Endothelial cell (in vitro differentiated cells): ENCODE measurements at places on chromosomes 6 and 20. TPM values are rescaled to one million over a fixed set of nuclear protein-coding genes. Genes with fewer than 3 reads are reported as not detected.

BPIFB4 gene
- total RNA-seq, result 2.1 TPM

- DNase-seq, result no peak
- no peak overlapping the region for H3K4me3 ChIP-seq
- peaks cover 4% of the 10 kb centered on the region for H3K27me3 ChIP-seq
- H3K36me3 ChIP-seq, result peaks cover 31% of the 10 kb centered on the region
- H3K4me1 ChIP-seq, result peaks cover 6% of the 10 kb centered on the region
- no peak overlapping the region for H3K27ac ChIP-seq
Observed at GRCh38 chr20:58705208-58705926, 12.8 kb downstream of the NPEPL1 start.

GRCh38 chr6:32255199-32256153 is 31.6 kb upstream of the NOTCH4 start:
- peaks cover 24% of the 10 kb centered on the region for H3K4me1 ChIP-seq
- H3K27ac ChIP-seq, result peak overlapping the region; percentile 96
- H3K4me3 ChIP-seq, result peak overlapping the region; percentile 16
- peaks cover 7% of the 10 kb centered on the region for H3K27me3 ChIP-seq
- DNase-seq, result peak; percentile 60

DNA sequence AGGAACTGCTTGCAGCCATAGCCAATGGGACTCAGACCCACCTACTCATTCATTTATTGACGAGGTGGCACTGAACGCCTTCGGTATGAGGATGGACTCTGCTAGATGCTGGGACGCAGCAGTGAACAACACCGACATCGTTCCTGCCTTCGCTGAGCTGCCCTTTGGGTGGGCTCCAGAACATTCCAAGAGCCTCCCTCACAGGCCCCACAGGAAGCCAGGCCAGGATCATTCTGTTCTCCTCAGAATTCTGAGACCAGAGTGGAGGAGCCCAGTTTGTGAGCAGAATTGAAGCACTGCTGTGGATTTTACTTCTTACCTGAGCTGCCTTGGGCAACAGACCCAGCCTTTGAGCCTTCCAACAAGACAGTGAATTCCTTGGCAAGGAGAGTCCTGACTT is 82.1 kb downstream of the KCNB1 start:
- no peak overlapping the region for H3K4me3 ChIP-seq
- no peaks in the 10 kb centered on the region for H3K36me3 ChIP-seq
- no peak for DNase-seq
- peaks cover 6% of the 10 kb centered on the region for H3K27me3 ChIP-seq
- H3K4me1 ChIP-seq, result peaks cover 18% of the 10 kb centered on the region

- no peak for DNase-seq
- no peaks in the 10 kb centered on the region for H3K4me1 ChIP-seq
- no peaks in the 10 kb centered on the region for H3K36me3 ChIP-seq
- H3K27ac ChIP-seq, result no peak overlapping the region
- H3K4me3 ChIP-seq, result no peak overlapping the region
Observed at GRCh38 chr6:22727710-22728109, 158.3 kb downstream of the HDGFL1 start.

C20orf144 gene
- not detected for total RNA-seq

- no peak overlapping the region for H3K4me3 ChIP-seq
- peaks cover 1% of the 10 kb centered on the region for H3K4me1 ChIP-seq
- no peak for DNase-seq
- peaks cover 2% of the 10 kb centered on the region for H3K27me3 ChIP-seq
- no peak overlapping the region for H3K27ac ChIP-seq
Observed at GRCh38 chr20:51702556-51702955, 65.6 kb downstream of the ATP9A start.

DNA sequence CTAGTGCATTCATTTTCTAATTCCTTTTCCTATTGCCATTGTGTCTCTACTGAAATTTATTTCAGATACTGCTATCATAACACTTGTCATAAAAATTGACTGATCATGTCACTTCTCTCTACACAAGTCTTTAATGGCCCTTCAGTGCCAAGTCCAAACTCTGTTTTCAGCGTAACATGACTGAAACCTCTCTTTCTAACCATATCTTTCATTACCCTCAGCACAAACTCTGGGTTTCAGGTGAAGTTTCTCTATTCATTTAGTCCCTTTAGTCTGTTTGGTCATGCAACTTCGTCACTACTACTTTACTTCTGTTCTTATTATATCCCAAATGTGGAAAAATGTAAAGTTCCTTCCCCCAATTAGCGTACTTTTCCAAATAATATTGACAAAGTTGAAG is 234.9 kb downstream of the OGFRL1 start:
- no peaks in the 10 kb centered on the region for H3K36me3 ChIP-seq
- peaks cover 1% of the 10 kb centered on the region for H3K27me3 ChIP-seq
- peaks cover 12% of the 10 kb centered on the region for H3K4me1 ChIP-seq
- H3K27ac ChIP-seq, result no peak overlapping the region
- DNase-seq, result no peak

- H3K36me3 ChIP-seq, result peaks cover 22% of the 10 kb centered on the region
- no peak for DNase-seq
- no peaks in the 10 kb centered on the region for H3K27me3 ChIP-seq
- no peak overlapping the region for H3K4me3 ChIP-seq
- no peak overlapping the region for H3K27ac ChIP-seq
- H3K4me1 ChIP-seq, result peaks cover 47% of the 10 kb centered on the region
Observed at GRCh38 chr20:17663486-17663885, 18.6 kb downstream of the RRBP1 start.

DNA sequence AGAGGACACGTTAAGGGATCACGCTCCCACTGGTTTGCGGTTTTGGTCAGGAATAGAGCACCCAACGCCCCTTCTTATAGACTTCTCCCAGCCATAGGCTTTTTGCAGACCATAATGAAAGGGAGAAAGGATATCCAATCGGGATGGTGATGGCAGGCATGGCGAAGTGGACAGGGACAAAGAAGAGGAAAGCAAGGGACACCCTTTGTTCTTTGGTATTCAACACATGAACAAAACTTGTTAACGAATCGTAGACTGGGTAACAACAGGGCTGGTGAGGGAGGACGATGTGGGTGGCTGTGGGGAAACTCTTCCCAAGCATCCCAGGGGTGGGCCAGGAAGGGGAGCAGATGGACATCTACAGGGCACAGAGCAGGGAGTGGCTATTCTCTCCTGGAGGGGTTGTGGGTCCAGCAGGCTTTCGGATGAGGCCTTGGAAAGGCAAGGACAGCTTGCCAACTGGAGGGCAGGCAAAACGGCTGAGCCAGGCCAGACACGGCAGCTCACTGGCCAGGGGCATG is 1.4 kb upstream of the HSP90AB1 start:
- DNase-seq, result no peak
- H3K36me3 ChIP-seq, result peaks cover 32% of the 10 kb centered on the region
- peak overlapping the region; percentile 40 for H3K27ac ChIP-seq
- peaks cover 12% of the 10 kb centered on the region for H3K27me3 ChIP-seq

DNA sequence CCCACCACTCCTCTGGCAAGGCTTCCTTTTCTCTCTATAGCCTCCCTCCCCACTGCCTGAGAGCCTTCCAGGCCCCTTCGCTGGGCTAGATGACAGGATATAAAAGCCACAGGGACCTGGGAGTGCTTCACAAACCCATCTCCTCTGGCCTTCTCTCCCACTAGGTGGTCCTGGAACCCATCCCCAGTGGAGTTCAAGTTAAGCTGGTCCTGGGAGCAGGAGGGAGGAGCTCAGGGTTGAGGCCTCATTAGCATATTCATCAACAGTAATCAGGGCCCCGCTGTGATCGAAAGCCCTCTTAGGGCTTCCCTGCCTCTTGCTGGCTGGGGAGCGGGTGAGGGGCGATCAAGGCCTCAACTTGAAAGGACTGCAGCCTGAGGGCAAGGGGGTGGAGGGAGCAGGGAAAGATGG is 9.1 kb downstream of the EBF4 start:
- peaks cover 8% of the 10 kb centered on the region for H3K27me3 ChIP-seq
- no peak overlapping the region for H3K27ac ChIP-seq
- H3K36me3 ChIP-seq, result peaks cover 6% of the 10 kb centered on the region
- peaks cover 3% of the 10 kb centered on the region for H3K4me1 ChIP-seq
- no peak overlapping the region for H3K4me3 ChIP-seq
- no peak for DNase-seq

- DNase-seq, result no peak
- H3K36me3 ChIP-seq, result peaks cover 17% of the 10 kb centered on the region
- no peak overlapping the region for H3K27ac ChIP-seq
- H3K4me3 ChIP-seq, result no peak overlapping the region
- H3K4me1 ChIP-seq, result peaks cover 16% of the 10 kb centered on the region
- H3K27me3 ChIP-seq, result peaks cover 2% of the 10 kb centered on the region
Observed at GRCh38 chr6:150874179-150874578, 8.7 kb downstream of the MTHFD1L start.

DNA sequence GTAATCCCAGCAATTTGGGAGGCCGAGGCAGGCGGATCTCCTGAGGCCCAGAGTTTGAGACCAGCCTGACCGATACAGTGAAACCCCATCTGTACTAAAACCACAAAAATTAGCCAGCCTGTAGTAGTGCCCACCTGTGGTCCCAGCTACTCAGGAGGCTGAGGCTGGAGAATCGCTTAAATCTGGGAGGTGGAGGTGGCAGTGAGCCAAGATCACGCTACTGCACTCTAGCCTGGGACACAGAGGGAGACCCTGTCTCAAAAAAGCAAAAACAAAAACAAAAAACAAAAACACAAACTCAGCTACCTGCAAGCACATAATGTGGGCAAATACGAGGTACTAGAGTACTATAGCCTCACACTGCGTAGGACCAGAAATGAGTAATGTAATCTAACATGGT is 3.7 kb upstream of the SPATA2 start:
- peaks cover 4% of the 10 kb centered on the region for H3K27me3 ChIP-seq
- H3K36me3 ChIP-seq, result no peaks in the 10 kb centered on the region
- H3K4me3 ChIP-seq, result no peak overlapping the region
- peaks cover 11% of the 10 kb centered on the region for H3K4me1 ChIP-seq
- no peak overlapping the region for H3K27ac ChIP-seq

GRCh38 chr6:137043710-137044365 is 927 bp downstream of the IL20RA start:
- peaks cover 3% of the 10 kb centered on the region for H3K4me1 ChIP-seq
- peak; percentile 27 for DNase-seq
- H3K27me3 ChIP-seq, result peaks cover 8% of the 10 kb centered on the region
- no peak overlapping the region for H3K27ac ChIP-seq
- H3K36me3 ChIP-seq, result peaks cover 3% of the 10 kb centered on the region

DNA sequence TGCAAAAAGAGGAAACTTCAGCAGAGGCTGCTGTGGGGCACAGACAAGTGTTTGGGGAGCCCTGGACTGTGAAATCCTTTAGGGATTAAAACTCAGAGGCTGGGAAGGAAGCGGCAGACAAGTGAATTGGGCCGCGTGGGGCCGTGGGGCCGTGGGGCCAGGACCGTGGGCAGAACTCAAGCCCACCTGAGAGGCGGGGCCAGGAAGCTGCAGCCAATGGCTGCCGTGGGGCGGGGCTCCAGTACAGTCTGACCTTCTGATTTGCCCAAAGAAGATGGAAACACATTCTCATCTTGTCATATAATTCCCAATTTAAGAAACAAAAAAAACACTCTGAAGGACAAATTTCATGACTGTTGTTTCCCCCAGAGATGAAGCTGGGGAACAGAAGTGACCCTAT is 55.4 kb downstream of the ANKRD60 start:
- H3K36me3 ChIP-seq, result no peaks in the 10 kb centered on the region
- no peak overlapping the region for H3K4me3 ChIP-seq
- no peak for DNase-seq
- H3K27ac ChIP-seq, result no peak overlapping the region
